ENCODE measurements at places on chromosomes 5 and 9.
A peak's percentile ranks its signal among the peaks of the same experiment; 100 is the strongest.

DNA sequence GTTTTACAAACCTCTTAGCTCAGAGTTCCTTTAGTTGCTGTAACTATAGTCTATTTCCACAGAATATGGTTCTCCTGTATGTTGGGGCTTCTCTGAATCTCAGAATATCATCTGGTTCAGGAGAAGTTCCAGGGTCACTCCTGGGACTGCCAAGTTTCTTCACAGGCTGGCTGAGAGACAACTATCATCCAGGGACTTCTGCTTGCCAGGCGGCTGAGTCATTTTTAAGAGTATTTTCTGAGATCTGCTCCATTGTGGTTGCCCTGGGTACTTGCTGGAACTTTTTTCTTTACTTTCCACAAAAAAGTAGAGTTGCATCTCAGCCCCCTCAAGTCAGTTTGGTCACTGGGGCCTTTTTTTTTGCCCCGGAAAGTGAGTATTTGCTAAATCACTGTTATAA is 566.5 kb downstream of the LRRC70 start:
- DNase-seq, result no peak

- no peak for DNase-seq
Observed at GRCh38 chr9:111805830-111806241, 11.1 kb upstream of the SHOC1 start.

GRCh38 chr9:112548836-112549595 is 62.4 kb downstream of the KIAA1958 start:
- no peak for DNase-seq

- DNase-seq, result peak; percentile 23
Observed at GRCh38 chr5:134091626-134092121, 22.8 kb upstream of the TCF7 start.

- peak; percentile 39 for DNase-seq
Observed at GRCh38 chr5:116585227-116585626, 10.6 kb upstream of the SEMA6A start.

GRCh38 chr5:73822278-73822988 is 196.4 kb downstream of the ARHGEF28 start:
- DNase-seq, result no peak
